Kidney (tissue), 22 donors: ENCODE measurements at places on chromosomes 16 and 17. TPM values are rescaled to one million over a fixed set of nuclear protein-coding genes. Genes with fewer than 3 reads are reported as not detected.

DNA sequence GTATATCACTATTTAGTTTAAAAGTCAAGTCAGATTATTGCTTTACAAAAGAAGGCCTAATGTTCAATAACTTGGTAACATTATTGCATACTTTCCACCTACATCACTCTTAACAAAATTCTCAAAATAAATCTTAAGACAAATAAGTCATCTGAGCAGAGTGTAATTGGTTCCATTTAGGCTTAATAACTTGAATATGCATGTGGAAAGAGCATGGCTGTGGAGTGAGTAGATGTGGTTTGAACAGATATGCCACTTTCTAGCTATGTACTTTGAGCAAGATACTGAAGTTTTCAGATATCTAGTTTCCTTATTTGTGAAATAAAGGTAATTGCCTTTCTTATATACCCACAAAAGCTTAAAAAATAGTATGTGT lies 6.7 kb upstream of the EVI2A start:
- DNase-seq, result no peak

DNA sequence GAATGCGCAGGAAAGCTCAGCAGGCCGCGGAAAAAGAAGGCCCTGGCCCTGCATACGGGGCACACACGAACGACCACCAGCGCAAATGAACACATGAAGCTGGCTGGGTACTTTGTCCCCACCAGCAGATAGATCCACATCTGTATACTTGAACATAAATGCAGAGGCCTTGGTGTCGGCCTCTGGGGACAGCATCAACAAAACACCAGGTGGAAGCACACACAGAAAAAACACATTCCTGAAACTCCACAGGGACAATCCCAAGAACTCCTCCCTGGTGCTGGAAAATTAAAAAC lies 606 bp upstream of the ZBTB4 start:
- DNase-seq, result peak; percentile 29

Gene CCDC200
- total RNA-seq, result not detected

DNA sequence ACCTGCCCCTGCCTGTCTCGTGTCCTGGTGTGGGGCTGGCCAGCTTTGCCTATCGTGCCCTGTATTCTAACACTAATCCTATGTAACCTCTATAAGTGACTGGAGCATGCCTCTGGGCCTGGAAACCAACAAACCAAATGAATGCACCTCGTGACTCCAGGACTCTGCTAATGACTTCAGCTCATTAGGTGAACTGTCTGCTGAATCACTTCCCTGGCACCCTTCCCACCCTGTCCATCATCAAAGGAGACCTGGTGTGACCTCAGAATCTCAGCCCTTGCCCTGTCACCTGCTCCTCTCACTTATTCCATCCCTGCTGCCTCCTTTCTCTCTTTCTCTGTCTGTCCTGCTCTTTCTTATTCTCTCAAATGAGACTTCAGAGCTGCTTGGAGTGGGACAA lies 322.4 kb downstream of the CBLN1 start:
- no peak for DNase-seq

GRCh38 chr16:49575346-49576172 lies 202.0 kb downstream of the C16orf78 start:
- DNase-seq, result no peak

- DNase-seq, result no peak
These were observed 2.4 kb upstream of the PSMC3IP start for GRCh38 chr17:42579794-42580551.

GRCh38 chr17:37447641-37448040 lies 41.0 kb downstream of the TADA2A start:
- no peak for DNase-seq

GRCh38 chr16:80058214-80058613 lies 457.7 kb upstream of the MAF start:
- peak; percentile 23 for DNase-seq

Gene AIPL1
- not detected for total RNA-seq

Gene RAC3
- 2.6 TPM for total RNA-seq

Gene CCT6B
- 2.5 TPM for total RNA-seq

DNA sequence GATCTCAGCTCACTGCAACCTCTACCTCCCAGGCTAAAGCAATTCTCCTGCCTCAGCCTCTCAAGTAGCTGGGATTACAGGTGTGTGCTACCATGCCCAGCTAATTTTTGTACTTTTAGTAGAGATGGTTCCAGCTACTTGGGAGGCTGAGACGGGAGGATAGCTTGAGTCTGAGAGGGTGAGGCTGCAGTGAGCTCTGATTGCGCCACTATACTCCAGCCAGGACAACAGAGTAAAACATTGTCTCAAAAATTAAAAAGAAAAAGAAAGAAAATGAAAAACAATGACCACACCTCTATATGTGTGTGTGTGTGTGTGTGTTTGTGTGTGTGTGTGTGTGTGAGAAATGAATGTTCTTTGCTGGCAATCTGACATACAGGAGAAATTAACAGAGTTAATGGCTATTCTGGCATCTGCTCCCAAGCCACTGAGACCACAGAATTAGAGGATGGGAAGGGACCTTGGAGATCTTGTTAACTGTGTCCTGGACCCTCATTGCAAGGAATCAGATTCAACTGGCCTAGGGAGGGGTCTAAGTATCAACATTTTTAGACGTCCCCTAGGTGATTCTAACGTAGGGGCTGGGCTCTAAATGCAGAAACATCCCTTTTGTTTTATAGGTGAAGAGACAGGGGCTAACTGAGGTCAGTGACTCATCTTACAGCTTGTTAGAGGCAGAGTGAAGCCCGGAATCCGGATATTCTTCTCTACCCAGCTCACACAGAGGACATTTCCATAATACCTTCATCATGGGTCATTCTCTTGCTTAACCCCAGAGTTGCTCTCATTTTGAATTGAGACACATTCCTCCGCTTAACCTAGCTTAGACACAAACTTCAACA lies 16.4 kb upstream of the MARCHF10 start:
- DNase-seq, result peak; percentile 45

- no peak for DNase-seq
These were observed 2.5 kb downstream of the KRT17 start for GRCh38 chr17:41621916-41622315.

- DNase-seq, result no peak
These were observed 33.0 kb upstream of the TOM1L1 start for GRCh38 chr17:54867634-54868033.

Gene SLC12A3
- 5.4 TPM for total RNA-seq

Gene ABHD15
- 9.8 TPM for total RNA-seq

Gene GJC1
- 6.5 TPM for total RNA-seq

DNA sequence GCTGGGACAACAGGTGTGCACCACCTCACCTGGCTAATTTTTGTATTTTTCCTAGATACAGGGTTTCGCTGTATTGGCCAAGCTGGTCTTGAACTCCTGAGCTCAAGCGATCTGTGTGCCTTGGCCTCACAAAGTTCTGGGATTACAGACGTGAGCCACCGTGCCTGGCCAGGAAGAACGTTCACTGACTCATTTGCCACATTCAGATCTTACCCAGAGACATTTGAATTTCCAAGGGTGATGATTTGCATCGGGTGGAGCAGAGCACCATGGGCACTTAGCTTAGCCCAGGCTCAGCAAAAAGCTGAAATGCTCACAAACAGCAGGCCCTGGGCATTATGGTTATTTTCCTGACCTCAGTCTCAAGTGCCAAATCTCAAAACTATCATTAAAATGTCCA lies 14.5 kb upstream of the ADORA2B start:
- peak; percentile 25 for DNase-seq

Gene PABPN1L
- not detected for total RNA-seq

DNA sequence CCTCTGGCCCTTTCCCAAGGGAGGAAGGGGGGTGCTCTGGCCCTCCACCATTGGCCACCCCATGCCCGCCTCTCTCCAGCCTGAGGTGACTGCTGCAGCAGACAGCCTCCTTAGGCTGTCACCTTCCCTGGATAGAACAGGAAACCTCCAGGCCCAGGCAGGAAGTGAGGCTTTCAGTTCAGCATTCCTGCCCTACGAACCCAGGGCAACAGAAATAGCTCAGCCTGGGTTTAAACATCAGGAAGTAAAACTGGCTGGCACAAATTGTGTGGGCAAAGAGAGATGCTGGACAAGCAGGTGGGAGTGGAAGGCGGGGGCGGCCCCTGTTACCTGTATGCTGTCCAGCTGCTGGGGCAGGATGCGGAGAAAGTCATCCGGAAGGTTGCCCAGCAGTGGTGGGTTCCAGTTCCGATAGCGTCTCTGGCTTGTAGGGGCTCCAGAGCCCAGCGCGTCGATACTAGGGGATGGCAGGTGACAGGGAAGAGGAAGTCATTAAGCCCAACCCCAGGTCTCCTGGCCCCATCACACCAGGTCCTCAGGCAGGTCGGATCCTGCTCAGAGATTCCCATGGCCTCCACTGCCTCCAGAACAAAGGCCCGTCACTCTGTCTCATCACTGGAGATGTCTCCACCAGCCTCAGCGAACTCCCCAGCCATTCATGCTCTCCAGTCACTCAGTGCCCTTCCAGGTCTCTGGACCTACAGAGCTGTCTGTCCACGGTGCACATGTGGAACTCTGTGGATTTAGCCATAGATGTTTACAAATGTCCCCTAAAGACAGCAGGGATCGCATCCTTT lies 23.6 kb upstream of the MRPS23 start:
- no peak for DNase-seq

- DNase-seq, result no peak
These were observed 25.4 kb upstream of the ARL4D start for GRCh38 chr17:43373356-43373755.

- DNase-seq, result no peak
These were observed 18.6 kb downstream of the CREBBP start for GRCh38 chr16:3861808-3862451.

Gene HNF1B
- 185 TPM for total RNA-seq
